Spleen (tissue), 13 donors: ENCODE measurements at places on chromosomes 1 and 21.

DNA sequence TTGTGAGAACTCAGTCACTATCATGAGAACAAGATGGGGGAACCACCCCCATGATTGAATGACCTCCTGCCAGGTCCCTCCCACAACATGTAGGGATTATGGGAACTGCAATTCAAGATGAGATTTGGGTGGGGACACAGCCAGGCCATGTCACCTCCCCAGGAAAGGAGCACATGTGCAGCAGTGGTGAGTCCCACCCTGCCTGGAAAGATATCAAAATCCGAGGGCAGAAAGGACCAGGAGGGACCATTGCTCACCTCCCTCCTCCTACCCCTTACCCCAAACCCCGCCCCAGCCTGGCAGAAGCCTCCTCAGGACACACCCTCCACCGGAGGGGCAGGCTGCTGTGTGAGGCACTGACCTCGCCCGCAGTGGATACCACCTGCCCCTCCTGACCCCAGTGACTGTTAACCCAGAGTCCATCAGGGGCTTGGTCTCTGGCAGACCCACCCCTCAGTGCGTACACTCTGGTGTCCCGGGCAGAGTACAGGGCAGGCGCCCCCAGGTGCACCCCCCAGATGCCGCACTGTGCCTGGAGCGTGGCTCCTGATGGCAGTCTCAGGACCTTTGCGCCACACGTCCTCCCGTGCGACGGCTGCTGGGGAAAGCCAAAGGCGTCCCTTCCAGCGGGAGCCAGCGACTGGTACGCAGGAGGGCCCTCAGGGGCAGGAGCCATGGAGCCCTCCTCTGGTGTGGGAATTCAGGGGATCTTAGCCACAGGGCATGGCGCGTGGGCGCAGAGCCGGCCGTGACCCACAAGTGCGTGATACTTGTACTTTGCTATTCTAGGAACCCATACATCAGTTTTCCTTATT, 20.9 kb downstream of the PDXK start:
- no peak for DNase-seq

GRCh38 chr1:196160066-196160795, 448.0 kb downstream of the KCNT2 start:
- no peaks in the 10 kb centered on the region for H3K4me1 ChIP-seq
- no peak for DNase-seq
- no peak overlapping the region for H3K4me3 ChIP-seq
- no peaks in the 10 kb centered on the region for H3K36me3 ChIP-seq
- no peak overlapping the region for H3K27ac ChIP-seq

- DNase-seq, result peak; percentile 63
- H3K36me3 ChIP-seq, result no peaks in the 10 kb centered on the region
- peaks cover 2% of the 10 kb centered on the region for H3K4me1 ChIP-seq
- H3K27me3 ChIP-seq, result no peaks in the 10 kb centered on the region
- no peak overlapping the region for H3K27ac ChIP-seq
These were observed 19.0 kb upstream of the SUMO3 start for GRCh38 chr21:44836666-44837471.

DNA sequence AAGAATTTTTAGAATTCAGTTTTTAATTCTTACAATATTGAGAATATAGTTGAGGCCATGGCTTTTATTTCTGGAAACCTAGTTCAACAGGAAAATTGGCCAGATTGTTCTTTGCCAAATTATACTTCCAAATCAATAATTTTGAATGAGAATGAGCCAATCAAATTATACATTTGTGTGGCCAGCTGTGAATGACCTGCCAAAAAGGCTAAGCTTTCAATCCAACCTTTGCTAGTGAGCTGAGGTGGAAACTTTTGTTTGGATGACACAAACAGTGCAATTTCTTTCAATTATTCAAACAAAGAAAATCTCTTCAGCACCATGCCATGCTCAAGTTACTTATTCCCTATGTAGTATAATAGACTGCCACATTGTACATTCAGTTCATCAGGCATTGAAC, 167.8 kb downstream of the PATJ start:
- H3K4me1 ChIP-seq, result no peaks in the 10 kb centered on the region
- no peak overlapping the region for H3K4me3 ChIP-seq
- DNase-seq, result no peak
- H3K27me3 ChIP-seq, result no peaks in the 10 kb centered on the region
- peaks cover 26% of the 10 kb centered on the region for H3K36me3 ChIP-seq

DNA sequence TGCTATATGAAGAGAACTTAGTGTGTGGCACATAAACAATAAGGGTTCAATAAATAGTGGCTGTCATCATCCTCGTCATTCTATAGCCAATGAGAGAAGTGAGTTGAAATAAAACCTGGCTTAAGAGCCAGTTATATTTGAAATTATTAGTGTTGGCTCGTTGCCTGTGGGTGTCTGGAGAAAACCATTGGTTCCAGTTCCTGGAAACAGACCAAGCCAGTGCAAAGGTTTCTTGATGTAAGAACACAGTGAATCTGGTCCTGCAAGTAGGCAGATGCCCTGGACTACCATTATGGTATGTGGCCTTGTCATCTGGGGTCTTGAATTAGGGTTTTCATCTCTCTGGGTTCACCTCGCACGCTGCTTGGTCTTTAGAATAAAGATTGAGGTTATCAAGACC, 43.3 kb downstream of the URB2 start:
- H3K27me3 ChIP-seq, result no peaks in the 10 kb centered on the region
- H3K27ac ChIP-seq, result no peak overlapping the region
- no peaks in the 10 kb centered on the region for H3K36me3 ChIP-seq
- peaks cover 6% of the 10 kb centered on the region for H3K4me1 ChIP-seq

- H3K4me1 ChIP-seq, result peaks cover 3% of the 10 kb centered on the region
These were observed 55.2 kb downstream of the PCNX2 start for GRCh38 chr1:233240371-233240770.

DNA sequence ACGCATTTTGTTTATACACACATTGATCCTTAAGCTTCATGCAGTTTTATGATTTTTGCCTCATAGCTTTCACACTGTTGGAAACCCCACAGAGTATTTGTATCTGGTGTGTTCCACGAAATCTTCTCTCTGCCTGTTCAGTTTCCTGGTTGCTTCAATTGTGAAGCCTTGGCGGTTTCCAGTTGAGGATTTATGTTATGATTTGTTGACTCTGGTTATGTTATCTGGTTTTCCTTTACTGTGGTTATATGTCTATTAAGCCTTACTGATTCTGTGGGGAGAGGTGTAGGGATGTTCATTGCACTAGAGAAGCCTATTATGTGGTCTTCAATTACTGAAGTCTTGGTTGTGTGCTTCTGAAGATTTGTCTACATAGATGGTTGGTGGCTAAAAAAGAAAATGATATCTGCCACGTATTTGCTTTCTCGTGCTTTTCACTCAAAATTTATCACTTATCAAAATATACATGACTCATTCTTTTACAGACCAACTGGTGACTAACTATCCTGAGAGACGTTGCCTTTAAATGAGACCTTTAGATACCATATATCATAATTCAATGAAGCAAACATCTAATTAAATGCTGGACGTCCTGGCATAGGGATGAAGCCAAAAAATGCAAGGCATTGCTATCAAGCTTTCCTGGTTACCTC, 488.0 kb upstream of the B3GALT2 start:
- H3K4me1 ChIP-seq, result no peaks in the 10 kb centered on the region
- H3K4me3 ChIP-seq, result no peak overlapping the region
- DNase-seq, result no peak
- no peaks in the 10 kb centered on the region for H3K36me3 ChIP-seq
- no peak overlapping the region for H3K27ac ChIP-seq
- H3K27me3 ChIP-seq, result no peaks in the 10 kb centered on the region

GRCh38 chr1:77584884-77585283, 97.6 kb downstream of the ZZZ3 start:
- H3K4me1 ChIP-seq, result no peaks in the 10 kb centered on the region
- DNase-seq, result no peak
- H3K27me3 ChIP-seq, result no peaks in the 10 kb centered on the region
- H3K4me3 ChIP-seq, result no peak overlapping the region
- peaks cover 18% of the 10 kb centered on the region for H3K36me3 ChIP-seq

DNA sequence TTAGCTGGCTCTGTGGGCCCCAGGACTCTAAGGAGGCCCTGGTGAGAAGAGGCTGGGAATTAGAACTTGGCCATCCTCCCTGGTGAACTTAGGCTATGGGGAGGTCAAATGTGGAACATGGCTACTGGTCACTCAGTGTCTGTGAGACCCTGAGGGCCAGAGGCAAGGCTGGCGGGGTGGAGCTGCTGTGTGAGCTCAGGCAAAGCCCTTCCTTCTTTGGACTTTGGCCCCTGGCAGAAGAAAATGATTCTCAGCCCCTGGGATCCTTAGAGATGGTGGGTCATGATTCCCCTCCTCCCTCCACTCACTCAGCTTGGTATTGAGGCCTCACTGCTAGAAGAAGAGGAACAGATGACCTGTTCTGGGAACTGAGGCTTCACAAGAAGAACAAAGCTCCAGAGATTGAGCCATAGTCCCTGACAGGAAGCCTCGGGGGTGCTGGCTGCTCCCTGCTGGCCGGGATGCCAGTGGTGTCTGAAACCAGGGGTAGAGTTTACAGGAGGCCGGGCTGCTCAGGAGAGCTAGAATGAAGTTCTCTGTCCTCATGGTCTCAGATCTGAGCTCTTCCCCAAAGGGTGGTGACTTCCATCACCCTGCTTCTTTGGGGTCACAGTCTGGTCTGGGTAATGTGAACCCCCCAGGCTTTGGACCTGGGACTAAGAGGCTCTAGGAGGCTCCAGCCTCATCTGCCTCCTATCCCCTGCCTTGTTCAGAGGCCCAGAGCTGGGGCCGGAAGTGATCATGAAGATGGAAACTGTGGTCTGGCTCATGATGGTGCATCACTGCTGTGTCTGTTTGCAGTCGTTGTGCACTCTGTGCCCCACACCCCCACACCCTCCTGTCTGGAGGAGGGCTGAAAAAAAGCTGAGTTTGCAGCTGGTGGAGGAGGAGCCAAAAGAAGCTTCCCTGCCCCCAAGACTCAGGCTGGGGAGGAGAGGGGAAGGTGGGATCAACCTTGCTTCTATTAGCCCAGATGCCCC, 905 bp downstream of the BTBD19 start:
- DNase-seq, result peak; percentile 92
- peaks cover 51% of the 10 kb centered on the region for H3K4me1 ChIP-seq
- no peaks in the 10 kb centered on the region for H3K27me3 ChIP-seq
- H3K27ac ChIP-seq, result peak overlapping the region; percentile 96
- no peak overlapping the region for H3K4me3 ChIP-seq
